ENCODE measurements at places on chromosomes 11 and 22.

DNA sequence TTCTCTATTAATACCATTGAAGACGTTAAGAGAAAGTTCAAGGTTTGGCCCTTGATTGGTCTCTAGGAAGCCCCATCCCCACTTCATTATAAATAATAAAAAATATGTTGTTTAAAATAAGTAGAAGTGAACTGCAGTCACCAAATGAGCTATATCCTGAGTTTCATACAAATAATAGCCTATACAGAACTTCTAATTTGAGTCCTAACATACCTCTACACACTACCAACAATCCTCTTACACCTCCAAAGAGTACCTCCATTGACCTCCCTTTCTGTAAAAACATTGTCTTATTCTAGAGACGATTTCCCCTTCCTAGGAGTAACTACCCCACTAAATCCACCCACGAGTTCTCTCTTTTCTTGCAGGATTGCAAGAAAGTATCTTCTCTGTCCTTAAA lies 7.2 kb upstream of the HBD start:
- DNase-seq, result no peak

GRCh38 chr22:43396321-43396933 lies 15.4 kb upstream of the MPPED1 start:
- no peak for DNase-seq

DNA sequence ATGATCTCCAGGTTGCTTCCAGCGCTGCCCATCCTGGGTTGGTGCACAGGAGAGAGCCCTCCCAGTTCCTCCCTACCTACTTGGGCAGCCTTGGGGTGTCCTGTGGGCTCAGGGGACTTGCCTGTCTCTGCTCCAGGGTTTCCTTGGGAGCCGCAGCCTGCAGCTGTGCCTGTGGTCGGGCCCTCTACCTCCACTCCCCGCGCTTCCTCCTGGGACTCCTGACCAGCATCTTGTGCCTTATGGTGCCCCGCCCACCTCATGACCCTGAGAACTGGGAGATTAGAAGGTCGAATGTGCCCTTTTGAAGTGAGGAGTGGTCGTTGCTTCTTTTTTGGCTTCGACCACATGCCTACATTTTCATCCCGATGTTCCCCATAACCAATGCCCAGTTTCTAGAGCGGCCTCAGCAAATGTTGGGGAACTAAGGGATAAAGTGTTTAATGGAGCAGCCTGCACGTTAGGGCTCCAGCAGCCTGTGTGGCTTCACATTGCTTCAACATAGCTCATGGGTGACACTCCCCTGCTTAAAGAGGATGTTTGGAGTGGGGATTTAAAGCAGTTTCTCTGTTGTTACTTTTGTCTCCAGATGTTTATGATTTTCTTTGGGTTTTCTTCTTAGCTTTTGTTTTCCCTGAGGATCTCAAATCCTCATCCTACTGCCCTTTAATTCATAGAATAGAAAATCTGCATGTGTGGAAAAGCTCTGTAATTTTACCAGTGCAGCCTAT lies 248.8 kb downstream of the TBC1D22A start:
- DNase-seq, result no peak

- DNase-seq, result no peak
Measured at GRCh38 chr22:32839831-32840584, 38.5 kb downstream of the TIMP3 start.
